ENCODE measurements at places on chromosomes 1 and 21.
A peak's percentile ranks its signal among the peaks of the same experiment; 100 is the strongest.

GRCh38 chr1:217149791-217150190, 426.6 kb upstream of the ESRRG start:
- DNase-seq = no peak

GRCh38 chr1:167401260-167401873, 117.0 kb downstream of the CD247 start:
- peak; percentile 17 for DNase-seq

GRCh38 chr1:65832296-65832695, 39.6 kb downstream of the PDE4B start:
- DNase-seq = no peak

DNA sequence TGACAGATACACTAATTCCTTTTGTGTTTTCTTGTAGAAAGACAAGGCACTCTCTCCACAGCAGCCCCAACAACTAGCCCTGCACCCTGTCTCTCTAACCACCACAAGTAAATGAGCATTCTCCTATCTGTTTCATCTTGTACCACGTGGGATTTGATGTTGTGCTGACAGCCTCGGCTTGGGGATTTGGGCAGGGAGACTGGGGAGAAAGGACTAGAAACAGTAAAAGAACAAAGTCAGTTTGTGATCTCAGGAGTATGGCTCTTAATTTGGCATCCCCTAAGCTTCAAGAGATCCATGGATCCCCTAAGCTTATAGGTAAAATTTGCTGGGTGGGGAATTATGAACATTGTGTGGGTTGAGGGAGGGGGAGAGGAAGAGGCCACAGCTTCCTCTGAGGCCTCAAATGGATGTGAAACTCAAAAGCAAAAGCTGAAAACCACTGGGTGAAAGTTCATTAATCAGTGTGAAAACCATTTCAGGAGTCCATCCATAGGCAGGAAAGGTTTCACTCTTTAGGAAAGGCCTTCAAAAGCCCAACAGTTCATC, 3.1 kb downstream of the C1orf162 start:
- DNase-seq = no peak

DNA sequence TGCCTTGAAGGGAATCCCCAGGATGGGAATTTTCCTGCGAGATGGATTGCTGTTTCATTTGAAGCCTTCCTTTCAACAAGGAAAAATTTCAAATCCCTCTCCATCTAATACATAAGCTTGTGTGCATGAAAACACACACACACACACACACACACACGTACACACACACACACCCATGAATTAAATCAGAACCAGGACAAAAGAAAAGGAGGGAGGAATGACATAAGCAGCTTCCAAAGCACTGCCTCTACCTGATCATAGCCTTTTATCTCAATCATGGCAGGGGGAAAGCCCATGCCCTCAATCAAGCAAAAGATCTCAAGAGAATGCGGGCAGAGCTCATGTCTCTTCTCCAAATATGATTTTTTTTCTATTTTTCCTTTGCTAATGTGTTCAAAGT, 139.7 kb downstream of the SLC44A5 start:
- no peak for DNase-seq

GRCh38 chr1:156767879-156768604, 707 bp downstream of the PRCC start:
- DNase-seq = no peak

DNA sequence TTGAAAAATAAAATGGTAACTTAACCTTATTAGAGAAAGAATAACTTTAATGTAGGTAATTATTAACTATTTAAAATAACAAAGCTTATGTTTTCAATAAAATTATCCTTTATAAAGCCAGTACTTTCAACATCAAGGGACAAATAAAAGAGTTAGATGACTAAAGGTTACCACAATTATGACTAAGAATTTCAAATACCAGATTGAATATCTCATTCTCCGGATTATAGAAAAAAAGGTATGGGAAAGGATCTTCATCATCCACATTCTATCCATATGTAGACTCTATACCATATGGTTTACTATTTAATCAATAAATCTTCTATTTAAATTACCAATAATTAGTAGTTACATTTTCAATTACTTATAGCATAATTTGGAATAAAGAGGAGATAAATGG, 62.8 kb downstream of the TOR3A start:
- no peak for DNase-seq

Data from activated T-cell treated with anti-CD3 and anti-CD28 coated beads for 24 hours (primary cell).